NCI-H2081 (cell line): ENCODE measurements at places on chromosomes 7 and 10.
A peak's percentile ranks its signal among the peaks of the same experiment; 100 is the strongest.

- peak; percentile 94 for DNase-seq
These were observed 275.7 kb upstream of the FZD1 start for GRCh38 chr7:90988516-90988915.

DNA sequence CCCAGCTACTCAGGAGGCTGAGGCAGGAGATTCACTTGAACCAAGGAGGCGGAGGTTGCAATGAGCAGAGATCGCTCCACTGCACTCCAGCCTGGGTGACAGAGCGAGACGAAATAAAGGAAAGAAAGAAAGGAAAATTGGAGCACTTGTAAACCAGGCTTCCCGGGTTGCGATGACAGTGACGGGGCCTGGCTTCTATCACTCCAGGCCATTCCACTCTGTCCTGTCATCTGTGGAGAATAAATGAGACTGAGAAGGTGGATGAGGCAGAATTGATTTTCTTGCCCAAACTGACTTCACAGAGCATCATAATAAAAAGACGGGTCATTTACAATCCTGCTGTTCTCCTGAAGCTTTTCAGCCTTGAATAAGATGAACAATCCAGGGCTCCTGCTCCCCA is 12.1 kb upstream of the KPNA7 start:
- no peak for DNase-seq

GRCh38 chr10:31582365-31583052 is 263.5 kb downstream of the ZEB1 start:
- DNase-seq: peak; percentile 2

- no peak for DNase-seq
These were observed 5.6 kb downstream of the POR start for GRCh38 chr7:75920431-75921161.

GRCh38 chr7:41508755-41509154 is 194.1 kb downstream of the INHBA start:
- no peak for DNase-seq

- DNase-seq: no peak
These were observed 193.0 kb upstream of the CELF2 start for GRCh38 chr10:10824591-10825148.

- no peak for DNase-seq
These were observed 37.8 kb downstream of the MTPN start for GRCh38 chr7:135939261-135939812.

- no peak for DNase-seq
These were observed 99.9 kb downstream of the CNTNAP2 start for GRCh38 chr7:146216396-146217041.

GRCh38 chr10:34462056-34462455 is 353.0 kb downstream of the PARD3 start:
- DNase-seq: no peak

DNA sequence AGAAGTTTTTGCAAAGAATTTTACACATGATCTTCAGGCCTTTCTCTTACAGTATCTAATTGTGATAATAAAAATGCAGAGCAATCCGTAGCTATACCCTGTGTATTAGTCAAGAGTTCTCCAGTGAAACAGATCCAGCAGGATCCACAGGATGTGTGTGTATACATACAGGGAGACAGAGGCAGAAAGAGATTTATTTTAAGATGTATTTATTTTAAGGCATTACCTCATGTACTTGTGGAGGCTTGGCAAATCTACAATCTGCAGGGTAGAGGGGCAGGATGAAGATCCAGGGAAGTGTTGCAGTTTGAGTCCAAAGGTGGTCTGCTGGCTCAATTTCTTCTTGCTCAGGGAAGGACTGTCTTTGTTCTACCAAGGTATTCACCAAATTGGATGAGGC is 41.7 kb downstream of the ARHGAP12 start:
- no peak for DNase-seq

GRCh38 chr7:64945503-64946175 is 42.6 kb downstream of the ZNF273 start:
- no peak for DNase-seq
